ENCODE measurements at places on chromosomes 2 and 18.

GRCh38 chr2:70686577-70687460, 81.2 kb downstream of the ADD2 start:
- peak; percentile 81 for DNase-seq

DNA sequence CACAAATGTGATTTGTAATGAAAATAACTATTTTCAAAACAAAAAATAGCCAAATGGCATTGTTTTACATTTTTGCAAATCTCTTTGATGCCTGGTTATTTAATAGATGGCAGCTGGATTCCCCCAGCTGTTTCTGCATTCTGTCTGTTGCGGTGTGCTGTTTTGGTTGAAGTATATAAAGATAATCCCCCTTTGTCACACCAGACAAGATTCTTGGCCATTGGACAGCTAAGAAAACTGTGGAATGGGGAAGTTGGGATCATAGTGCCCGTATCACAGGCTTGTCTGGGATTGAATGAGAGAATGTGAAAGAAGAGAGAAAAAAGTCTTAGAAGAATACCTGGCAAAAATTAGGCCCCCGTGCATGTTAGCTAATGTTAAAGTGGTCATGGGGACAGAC, 19.5 kb upstream of the LYPD6B start:
- no peak for DNase-seq

GRCh38 chr2:160207804-160208654, 8.0 kb upstream of the ITGB6 start:
- DNase-seq = peak; percentile 13

DNA sequence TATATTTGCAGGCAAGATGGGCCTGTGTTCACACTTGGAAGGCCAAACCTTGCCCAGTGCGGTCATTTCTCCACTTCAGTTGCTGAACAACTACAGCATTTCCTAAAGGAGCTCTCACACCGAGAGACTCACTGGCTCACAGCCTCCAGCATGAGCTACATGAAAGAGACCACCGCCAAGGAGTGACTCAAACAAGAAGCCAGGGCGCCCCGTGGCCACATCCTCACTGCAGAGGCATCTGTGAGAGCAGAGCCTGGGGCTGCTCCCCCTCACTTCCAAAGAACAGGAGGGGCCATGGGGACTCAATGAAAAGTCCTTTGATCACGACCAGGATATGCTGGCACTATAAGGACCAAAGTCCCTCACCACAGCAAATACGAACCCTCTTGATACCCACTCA, 50.0 kb downstream of the TMEM163 start:
- no peak for DNase-seq

DNA sequence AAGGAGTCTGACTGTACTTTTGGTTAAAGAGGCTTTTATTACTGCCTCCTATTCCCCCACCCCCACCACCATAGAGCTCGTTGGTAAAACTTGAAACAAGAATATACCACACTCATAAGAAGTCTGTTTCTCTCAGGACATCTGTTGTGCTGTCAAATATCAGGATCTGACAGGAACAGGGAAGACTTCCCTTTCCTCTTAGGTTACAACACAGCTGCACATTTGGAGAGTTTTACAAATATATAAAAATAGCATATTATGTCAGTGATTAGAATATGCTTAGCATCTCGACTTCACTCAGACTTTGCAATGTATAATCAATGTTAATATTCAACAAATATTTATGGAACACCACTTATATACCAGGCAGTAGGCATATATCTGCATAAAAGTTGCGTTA, 439.6 kb upstream of the REG3G start:
- no peak for DNase-seq

DNA sequence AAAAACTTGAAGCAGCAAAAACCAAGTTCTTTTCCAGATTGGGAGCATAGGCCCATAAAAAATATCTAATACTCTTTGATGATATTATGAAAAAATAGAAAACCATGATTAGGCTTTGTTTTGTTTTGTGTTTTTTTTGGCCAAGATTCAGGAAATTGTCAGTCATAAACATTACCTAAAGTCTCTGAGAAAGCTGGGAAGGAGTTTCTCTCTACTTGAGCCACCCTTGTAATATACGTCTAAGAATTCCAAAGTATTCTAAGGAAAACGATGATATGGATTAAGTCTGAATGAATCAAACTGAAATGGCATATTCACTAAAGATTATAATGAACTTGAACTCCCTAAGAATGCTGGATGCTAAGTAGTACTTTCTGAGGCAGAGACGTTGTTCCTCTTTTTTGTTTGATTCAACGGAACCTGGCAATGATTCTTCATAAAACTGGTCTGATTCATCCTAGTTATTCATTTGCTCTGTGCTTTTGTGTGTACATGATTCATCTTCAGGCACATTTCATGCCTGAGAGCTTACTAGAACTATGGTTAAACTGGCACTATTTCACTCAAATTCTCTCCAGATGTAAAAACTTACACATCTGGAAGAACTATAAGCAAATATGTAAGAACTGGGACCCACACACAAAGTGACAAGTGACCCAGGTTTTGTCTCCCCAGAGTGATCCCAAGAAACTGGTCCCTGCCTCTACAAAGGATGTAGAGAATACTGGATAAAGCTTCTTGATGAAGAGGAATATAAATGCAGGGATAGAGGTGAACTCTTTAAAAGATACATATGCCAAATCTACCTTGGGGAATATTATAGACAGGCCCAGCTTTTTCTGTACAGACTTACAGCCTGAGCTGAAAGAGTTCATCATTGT, 159.7 kb downstream of the DOCK10 start:
- DNase-seq = no peak

- DNase-seq = no peak
These were observed 1142.7 kb upstream of the SLC39A10 start for GRCh38 chr2:194514281-194514680.

GRCh38 chr2:206083602-206084438, 2.2 kb downstream of the INO80D start:
- peak; percentile 7 for DNase-seq

DNA sequence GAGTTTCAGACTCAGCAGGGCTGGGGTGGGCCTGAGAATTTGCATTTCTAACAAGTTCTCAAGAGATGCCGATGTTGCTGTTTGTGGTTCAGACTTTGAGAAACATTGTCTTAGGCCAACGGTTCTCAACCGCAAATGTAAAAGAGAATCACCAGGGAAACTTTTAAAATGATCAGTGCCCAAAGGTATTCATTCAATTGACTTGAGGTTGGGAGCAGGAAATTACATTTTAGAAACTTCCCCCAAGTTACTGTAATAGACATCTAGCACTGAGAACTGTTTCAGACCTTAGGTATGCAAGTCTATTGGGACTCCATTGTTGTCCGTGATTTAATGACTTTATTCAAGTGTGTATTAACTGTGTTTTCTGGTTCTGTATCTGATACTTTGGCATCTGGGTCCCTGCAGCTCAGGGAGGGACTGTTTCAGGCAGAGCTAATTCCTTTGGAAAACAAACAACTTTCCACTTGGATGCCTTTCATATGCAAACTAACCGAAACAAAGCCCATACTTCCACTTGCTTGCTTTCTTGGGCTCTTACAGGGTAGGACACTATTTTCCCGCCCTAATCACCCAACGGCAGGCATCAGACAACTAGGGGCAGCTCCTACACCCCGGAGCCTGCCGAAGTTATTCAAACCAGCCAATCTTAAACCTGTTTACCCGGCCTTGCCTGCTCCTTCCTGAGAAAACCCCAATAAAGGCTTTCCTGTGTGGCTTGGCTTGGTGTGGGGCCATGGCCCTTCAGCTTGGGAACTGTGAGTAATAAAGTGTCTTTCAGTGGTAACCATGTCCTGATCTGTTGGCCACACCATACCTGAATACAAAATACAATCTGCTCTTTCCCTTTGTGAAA, 97.6 kb downstream of the POLE4 start:
- DNase-seq = no peak

DNA sequence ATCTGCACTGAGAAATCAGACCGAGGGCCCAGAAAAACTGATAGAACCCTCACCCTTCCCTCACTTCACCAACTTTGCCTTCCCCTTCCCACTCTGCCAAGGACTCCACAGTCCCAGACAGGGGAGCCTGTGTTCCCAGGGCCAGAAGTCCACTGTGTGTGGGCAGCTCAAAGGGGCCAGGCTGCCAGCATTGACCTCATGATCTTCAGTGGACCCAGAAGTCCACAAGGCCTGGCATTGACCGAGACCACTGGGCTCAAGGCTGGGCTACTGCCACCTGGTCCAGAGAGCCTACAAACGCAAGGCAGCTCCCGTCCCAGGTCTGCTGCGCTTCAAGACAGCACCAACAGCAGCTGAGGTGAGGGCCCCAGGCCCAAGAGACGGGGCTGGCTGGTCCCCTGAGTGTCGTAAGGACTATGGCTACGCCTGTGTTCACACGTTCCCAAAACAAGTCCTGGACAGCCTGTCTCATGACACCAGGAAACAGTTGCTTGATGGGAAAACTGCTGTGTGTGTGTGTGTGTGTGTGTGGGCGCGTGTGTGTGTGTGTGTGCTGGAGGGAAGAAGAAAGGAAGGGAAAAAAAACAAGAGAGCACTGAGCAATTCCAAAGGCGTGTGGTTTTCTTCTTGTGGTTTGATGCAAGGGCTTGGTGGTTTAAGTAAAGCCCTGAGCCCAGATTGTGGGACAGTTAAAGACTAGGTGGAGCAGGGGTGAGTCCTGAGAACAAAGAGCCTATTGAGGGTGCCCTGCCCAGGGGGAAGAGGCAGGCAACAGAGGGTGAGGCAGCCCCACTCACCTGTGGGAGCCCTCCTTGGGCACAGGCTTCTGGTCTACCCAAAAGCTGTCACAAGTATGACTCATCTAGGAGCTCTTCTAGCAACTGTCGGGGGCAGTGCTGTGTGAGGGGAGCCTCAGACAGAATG, 46.6 kb upstream of the ZBTB7C start:
- DNase-seq = no peak

DNA sequence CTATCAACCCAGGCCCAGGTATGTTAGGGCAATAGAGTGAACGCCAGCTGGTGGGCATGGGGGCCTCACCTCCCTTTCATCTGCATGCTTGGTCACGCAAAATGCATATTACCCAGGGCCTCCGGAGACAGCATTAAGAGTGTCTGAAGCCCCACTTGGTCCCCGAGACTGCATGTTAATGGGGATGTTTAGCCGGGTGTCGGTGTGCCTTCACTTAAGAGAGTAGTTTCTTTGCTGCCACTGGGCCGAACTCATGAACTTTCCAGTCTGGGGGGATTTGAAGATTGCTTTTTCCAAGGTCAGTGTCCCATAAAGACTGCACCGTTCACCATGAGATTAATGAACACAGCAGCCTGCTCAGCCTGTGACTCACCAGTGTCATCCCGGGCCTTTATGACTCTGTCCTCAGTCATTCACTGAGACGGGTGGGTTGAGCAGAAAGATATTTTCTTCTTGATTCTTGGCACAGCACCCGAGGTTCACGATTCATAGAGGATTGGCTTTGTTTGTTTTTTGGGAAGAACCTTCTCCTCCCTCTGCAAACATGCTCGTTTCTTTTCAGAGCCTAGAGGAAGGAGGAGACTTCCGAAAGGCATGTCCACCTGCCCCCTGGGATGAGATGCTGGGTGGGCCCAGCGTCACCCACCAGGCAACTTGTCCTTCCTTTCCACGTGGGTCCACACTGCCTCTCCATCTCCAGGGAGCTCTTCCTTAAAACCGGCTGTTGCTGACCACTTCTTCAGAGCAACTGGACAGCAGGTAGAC, 199.1 kb downstream of the GLI2 start:
- no peak for DNase-seq

DNA sequence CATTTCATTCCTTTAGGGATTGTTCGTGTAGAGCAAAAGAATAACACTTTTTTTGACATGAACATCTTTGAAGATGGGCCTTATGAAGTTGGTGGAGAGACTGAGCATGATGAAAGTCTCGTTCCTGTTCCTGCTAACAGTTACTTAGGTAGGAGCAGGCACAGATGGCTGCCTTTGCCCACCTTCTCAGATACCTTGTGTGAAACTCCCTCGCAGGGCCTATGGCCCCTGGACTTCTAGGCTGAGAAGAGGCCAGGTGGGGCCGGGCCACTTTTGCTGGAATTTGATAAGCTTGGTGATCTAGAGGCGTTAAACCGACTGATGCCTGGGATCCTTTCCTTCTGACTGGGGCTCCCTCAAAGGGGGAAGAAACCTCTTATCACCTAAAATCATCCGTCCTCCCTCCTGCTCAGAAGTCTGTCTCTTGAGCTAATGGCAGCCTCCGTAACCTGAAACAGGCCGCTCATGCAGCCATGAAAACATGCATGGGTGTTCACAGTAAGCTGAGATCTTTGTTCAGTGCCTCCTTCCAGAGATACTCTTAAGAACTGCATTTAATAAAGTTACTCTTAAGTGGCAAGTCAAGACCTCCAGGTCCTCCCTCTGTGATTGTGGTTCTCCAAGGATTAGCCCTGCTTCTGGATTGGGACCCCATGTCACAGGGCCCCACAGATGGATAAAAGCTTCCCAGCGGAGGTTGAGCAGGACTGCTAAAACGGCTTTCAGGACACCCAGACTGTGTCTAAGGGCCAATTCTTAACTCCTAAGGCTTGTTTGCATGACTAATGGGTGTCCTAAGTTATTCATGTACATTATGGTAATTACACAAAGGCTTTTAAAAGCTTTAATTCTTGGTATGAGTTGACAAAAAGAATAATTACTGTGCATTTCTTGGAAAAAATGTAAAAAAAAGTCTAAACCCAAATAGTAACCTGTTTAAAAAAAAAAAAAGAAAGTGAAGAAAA, 43.9 kb downstream of the ITGA6 start:
- DNase-seq = no peak

DNA sequence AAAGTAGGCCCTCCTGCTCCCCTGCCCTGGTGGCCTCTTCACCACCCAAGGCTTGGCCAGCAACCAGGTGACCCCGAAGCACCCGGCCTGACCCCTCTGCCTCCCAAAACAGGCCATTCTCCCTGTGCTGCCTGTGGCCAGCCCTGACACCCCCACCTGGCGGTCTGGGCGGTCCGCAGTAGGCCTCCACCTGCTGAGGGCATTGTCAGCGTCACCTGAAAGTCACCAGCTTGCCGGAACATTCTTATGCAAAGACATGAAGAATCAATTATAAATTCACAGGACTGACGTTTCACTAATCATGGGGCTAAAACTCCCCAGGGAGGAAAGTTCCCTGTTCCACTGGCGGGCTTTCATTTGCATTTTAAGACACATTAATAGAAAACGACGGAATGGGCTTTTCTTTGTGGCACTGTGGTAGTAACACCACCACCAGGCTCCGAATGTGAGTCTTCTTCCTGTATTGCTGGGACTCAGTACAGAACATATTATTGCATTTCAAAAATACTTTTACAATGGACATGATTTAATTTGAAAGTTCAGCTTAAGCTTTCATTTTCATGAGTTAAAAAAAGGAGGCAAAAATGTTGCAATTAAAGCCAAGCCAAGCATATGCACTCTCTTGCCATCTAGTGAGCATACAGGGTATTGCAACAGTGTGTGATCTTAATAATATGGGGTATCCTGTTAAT, 57.4 kb downstream of the ADI1 start:
- no peak for DNase-seq

- DNase-seq = no peak
These were observed 1.2 kb downstream of the SULT1C3 start for GRCh38 chr2:108240966-108241365.

DNA sequence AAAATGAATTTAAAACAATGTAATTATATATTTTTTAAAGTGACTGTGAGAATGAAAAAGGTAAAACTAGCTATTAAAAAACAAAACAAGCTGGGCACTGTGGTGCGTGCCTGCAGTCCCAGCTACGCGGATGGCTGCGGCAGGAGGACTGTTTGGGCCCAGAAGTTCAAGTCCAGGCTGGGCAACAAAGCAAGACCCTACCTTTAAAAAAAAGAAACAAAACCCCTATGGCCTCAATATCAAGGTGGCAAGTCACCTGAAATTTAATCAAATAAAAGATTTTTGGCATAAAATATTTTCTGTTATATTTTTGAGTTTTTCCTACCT, 46.9 kb upstream of the STRN start:
- no peak for DNase-seq
